ENCODE measurements at places on chromosomes 1 and 21.

GRCh38 chr1:235708390-235708962 lies 58.9 kb upstream of the GNG4 start:
- DNase-seq, result no peak

GRCh38 chr1:36083635-36084496 lies at the start of gene TEKT2:
TEKT2 (plus strand) TSS chr1:36084094; CDS start chr1:36084922, 828 bp downstream.
- DNase-seq, result no peak

DNA sequence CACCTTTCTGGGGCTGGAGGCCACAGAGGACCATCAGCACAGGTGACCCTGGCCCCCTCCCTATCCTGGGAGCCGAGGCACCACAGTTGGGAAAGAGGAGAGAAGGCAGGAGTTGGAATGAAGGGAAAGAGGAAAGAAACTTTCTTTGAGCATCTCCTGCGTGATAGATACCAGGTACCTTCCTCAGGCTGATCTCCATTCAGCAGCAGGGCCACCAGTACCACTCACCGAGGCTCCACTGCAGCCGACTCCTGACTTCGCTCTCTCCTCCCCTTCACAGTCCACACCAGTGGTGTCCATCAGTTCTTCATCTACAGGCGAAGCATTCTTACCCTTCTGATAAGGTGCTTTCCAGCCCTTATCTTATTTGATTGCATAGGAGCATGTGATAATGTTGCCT lies 55.3 kb downstream of the LGR6 start:
- DNase-seq, result no peak

DNA sequence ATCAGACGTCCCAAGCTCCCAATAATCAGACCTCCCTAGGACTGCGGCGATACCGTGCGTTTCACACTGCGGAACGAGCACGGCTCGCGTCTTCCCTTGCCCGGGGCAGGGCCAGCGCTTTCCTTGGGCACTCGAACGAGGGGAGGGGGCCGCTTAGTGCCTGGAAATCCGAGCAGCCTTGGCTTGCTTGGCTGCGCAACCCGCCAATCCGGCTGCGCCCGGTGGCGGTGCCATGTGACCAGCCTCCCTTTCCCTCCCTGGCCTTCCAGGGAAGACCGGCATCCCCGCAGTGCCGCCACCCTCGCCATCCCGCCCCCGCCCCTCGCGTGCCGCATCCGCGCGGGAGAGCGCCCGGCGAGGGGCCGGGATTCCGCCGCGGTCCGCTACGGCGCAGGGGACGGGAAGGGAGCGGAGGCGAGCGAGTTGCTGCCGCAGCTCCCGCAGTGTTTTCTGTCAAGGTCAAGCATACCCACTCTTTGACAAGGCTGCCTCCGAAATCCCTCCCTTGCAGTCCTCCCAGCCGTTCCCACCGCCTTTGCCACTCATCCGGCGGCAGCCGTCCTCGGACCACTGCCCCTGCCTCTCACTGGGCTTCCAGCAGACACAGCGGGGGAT lies 8.3 kb upstream of the RNF19B start:
- no peak for DNase-seq

- no peak for DNase-seq
Measured at GRCh38 chr1:156652131-156652991, 10.4 kb downstream of the BCAN start.

DNA sequence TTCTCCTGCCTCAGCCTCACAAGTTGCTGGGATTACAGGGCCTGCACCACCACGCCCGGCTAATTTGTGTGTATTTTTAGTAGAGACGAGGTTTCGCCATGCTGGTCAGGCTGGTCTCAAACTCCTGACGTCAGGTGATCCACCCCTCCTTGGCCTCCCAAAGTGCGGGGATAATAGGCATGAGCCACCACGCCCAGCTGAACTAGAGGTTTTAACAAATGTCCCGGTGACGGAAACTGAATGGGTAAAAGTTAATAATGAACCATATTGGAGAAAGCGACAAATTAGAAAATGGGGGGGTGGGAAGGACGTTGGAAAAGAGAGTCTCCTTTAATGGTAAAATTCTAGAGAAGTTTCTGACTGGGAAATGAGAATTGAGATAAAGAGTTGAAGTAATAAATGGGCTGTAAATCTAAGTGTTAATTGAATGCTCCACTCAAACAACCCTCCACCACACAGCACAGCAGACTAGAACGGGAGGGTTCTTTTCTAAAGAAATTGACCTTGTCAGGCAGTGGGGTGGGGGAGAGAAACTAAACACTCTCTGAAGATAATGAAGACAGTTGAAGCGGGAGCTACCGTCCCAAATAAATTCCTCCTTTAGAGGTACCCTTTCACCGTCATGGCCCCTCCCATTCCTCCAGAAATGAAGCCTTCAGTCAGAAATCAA lies 46.9 kb upstream of the PUM1 start:
- no peak for DNase-seq

GRCh38 chr1:85135392-85135798 lies 65.4 kb downstream of the SYDE2 start:
- DNase-seq, result no peak
